Activated B cell treated with CpG ODN at 0.5 μM for 24 hours (primary cell): ENCODE measurements at places on chromosomes 3 and 15. TPM values are rescaled to one million over a fixed set of nuclear protein-coding genes. Genes with fewer than 3 reads are reported as not detected.

- no peak for DNase-seq
Measured at GRCh38 chr3:146134348-146135117, 26.5 kb downstream of the PLOD2 start.

GRCh38 chr15:62495670-62496614 lies 330.9 kb upstream of the C2CD4B start:
- DNase-seq: no peak

GRCh38 chr3:151568184-151568583 lies 107.3 kb upstream of the IGSF10 start:
- DNase-seq: no peak

ST3GAL6 gene
- total RNA-seq: not detected in 2 replicates

GRCh38 chr3:124360155-124360554 lies 368.2 kb upstream of the ROPN1 start:
- DNase-seq: no peak

DNA sequence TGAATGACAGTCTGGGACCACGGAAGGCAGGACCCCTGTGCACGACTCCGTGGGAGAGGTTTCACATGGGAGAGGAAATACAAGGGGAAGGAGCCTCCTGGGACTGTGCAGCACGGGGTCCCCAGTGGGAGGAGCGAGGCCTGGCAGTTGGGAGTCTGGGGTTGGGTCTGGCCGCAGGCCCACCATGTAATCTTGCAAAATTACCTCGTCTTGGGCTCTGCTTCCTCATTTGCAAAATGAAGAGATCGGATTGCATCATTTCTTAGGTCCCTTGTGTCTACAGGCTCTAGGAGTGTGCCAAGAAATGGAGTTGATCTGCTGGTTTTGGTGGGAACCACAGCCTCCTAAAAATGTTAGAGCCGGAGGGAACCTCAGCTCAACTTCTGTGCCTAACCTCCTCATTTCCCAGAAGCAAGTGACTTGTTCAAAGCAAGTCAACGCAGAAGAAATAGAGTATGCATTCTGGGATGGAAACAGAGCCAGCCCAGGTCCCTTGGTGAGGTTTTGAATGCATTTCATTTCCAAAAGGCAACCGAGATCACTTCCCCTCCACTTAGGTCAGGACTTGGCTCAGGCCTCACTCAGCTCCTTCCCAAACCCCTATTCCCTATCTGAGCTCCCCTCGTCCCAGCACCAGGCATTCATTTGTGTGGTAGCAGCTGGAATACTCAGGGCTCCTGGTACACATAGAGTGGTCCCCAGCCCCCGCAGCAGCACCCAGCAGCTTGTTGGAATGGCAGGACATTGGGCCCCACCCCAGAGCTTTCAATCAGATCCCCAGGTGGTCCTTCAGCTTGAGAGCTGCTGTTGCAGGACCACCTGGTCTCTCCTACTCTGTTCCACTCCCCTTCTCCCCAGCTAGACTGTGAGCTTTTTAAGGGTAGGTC lies 267.7 kb downstream of the XXYLT1 start:
- no peak for DNase-seq

- no peak for DNase-seq
Measured at GRCh38 chr3:123246866-123247265, 45.1 kb downstream of the SEC22A start.

DNA sequence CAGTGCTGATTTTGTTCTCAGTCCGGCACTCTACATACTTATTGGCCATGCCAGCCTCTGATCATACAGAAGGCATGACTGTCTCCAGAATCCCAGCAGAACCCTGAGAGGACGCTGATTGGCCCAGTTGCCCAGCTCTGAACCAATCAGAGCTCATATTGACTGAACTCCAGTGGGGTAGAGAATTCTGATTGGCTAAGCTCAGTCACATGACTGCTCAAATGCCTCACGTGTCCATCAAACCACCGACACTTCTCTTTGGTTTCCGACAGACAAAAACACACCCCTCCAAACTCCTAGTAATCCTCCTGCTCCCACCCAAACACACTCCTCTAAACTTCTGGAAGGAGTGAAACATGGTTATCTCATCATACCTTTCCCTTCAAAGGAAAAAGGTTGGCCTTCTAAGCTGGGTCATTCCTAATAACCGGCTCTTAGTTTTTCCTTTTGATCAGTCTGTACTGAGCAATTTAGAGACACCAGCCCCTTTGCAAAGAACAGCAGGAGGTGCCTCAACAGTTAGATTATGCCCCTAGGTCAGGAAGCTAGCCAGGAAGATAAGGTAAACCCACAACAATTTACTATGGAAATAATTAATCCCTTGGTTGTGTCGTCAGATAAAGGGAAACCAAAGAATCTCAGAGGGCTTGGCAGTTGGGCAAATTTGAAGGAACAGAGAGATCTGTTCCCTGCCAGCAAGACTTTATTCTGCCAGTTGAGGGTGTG lies 187.8 kb downstream of the TLE3 start:
- DNase-seq: no peak

GRCh38 chr3:100027321-100027720 lies 87.0 kb downstream of the FILIP1L start:
- no peak for DNase-seq

DNA sequence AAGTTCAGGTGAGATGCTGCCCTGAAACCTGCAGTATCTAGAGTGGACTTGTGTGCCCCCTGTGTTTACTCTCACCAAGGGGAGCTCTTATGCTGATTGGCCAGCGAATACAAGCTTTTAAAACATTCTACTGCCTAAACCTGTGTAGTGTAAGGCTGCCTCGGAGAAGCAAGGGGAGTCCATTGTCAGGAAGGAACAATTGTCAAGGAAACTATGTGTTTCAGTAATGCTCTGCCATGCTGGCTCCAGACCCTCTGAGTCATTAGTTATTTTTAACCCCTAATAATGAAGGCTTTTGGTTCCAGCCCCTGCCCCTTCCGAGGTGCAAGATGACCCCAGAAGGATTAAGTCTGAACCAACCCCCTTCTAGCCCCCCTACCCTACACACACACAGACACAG lies 66.1 kb upstream of the CHMP2B start:
- no peak for DNase-seq

EPHA3 gene
- not detected in 2 replicates for total RNA-seq

DNA sequence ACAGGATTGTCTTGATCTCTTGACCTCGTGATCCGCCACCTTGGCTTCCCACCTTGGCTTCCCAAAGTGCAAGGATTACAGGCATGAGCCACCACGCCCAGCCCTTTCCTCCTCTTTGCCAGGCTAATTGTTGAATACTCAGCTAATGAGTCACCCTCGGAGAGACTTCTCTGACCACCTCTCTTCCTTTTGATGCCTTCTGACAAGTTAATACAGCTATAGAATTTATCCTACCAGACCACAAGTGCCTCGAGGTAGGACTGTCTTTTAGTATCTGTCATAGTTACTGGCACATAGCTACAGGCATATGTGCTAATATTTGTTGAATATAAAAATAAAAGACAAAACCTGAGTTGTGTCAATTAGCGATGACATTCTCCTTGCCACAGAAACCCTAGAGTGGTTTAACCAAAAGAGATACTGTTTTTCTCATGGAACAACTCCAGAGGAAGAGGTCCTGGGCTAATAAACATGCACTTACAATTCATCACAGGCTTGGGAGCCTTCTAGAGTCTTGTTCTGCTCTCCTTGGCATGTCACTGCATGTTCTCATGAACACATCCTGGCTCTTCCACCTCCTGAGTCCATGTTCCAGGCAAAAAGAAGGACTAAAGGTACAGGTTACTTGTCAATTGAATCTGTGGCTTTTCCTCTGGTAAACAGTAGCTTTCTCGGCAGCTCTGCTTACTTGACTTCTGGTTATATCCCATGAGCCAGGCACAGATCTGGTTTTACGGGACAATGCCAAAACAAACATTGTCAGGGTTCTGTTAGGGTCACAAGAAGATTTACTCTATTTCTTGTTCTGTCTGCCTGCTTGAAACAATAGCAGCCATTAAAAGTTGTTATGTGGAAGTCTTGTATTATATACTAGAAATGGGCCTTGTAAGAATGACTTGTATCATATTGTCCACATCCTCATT lies 332.3 kb downstream of the THSD4 start:
- DNase-seq: no peak

- DNase-seq: no peak
Measured at GRCh38 chr3:9622438-9622837, 26.9 kb upstream of the MTMR14 start.

DNA sequence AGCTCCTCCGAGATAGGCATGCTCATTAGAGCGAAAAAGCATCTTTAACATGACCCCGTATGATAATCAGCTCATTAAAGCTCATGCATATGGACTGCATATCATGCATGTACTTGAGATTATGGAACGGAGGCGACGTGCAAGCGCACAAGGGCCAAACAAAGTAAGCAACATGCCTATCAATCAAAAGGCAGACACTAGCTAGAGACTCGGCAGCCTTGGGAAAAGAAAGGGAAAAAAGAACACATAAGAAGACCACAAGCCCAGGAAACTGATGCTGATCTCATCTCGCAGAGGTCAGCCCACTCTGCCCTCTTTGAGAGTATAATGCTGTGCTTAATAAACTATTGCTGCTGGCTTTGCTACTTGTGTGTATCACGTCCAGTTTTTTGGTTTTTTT lies 2.6 kb upstream of the ACOX2 start:
- no peak for DNase-seq

DNA sequence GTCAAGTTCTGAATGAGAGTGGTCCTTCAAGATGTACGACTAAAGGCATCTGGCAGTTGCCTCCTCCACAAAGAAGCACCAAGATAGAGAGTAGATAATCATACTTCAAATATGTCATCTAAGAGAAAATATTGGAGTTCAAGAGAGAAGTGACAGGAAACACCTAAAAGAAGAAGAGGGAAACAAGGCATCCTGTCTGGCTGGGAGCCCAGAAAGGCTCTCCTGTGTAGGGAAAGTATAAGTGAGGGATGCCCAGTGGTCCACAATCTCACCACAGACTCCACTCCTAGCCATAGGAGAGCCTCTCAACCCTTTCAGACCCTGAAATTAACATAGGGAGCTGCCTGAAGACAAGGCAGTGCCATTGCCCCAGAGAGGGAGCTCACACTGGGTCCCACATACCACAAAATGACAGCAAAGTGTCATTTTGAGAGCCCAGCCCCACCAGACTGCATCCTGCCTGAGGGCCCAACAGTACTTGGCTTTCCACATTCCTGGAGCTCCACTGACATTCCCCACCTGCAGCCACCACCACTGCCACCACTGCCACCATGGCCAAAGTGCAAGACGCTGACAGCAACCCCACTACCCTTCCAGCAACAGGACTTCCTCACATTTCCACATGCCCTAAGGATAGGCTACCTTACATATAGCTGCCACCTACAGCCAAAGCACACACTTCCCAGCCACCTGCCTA lies 210.6 kb downstream of the ATP8B4 start:
- no peak for DNase-seq

GPR156 gene
- 0.24 TPM in 2 replicates for total RNA-seq

DNA sequence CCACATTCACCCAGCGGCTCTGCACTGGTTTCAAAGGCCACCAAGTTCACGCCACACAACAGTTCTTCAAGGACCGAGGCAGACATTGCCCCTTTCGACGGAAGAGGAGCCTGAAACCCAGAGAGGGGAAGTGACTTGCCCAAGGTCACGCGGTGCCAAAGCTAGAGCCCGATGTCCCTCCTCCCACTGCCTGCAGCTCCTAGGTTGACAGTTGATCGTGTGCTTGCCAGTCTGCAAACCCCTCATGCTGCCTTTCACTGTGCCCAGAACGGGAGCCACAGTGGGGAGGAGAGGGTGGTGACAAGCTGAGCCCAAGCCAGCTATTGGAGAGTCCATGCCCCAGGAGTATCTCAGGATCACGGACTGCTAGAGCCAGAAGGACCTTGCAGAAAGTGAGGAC lies 230.9 kb downstream of the XXYLT1 start:
- no peak for DNase-seq

GRCh38 chr3:156307704-156308103 lies 187.3 kb downstream of the KCNAB1 start:
- DNase-seq: no peak
